ENCODE measurements at places on chromosomes 1 and 21.

DNA sequence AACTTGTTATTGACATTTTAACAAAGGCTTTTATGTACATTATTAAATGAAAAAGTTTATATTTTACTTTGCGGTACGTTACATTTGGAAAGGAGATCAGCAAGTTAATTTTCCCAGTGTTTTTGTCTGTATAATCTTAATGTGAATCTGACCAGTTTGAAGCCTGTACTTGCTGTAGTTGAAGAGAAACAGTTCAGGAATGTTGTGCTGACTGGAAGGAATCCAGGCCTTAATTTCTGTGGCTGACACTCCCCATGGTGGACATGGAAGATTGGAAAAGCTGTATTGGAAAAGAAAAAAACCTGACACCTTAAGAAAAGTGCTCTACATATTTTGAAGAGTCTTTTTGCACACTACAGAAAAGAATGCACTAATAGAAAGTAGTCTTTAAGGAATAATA, 15.5 kb downstream of the LEPR start:
- no peak for DNase-seq

DNA sequence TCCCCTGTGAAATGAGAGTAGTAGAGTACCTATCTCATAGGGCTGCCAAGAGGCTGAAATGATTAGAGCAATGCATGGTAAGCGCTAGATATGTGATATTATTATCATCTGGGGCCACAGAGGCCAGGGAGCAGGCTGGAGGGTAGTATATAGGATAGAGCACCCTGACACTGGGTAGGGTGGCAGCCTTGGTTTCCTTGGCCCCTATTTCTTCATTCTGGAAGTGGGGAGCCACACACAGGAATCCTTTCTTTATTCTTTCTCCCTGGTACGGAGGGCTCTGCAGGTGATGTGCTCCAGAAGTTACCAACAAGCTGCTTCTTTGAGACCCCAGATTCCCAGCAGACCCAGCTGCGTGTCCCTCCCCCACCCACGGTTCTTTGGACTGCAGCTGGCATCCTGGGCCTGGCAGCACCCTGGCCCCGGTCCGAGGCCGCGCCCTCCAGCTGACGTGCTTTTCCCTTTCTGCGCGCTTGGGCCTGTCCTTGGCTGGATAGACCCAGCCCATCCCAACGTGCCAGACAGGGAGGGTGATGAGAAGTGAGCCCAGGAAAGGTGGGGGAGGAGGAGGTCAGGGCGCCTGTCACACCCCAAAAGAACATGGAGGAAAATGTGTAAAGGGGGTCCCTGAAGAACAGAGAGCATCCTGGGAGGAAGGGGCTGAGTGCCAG, 18.2 kb downstream of the INAVA start:
- no peak for DNase-seq

DNA sequence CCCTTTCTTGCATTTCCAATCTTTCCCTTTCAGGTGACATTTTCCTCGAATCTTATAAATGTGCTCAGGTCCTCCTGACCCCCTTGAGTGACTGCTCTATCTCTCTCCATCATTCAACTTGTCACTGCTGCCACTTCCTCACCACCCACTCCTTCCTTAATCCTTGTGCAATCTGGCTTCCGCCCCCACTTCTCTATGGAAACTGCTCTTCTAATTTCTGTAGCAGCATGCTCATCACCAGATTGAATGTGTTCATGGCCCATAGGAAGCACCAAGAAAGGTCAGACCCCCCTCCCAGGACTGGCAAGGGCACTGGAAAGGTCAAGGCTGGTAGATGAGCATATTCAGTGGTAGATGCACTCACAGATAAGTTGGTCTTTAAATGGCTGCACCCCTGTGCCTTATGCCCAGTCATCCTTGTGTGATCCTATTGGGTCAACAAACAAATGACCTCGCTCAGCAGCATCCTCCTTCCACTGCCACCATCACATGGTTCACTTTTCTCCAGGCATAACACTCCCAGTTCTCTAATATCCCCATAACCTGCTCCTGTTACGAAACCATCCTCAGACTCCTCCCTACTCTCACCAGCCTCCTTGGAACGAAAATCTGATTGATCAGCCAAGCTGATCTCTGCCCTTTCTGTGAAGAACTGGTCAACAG, 288.5 kb upstream of the POU3F1 start:
- DNase-seq = no peak

- no peak for DNase-seq
Measured at GRCh38 chr1:195520757-195521156, 1087.5 kb downstream of the KCNT2 start.

GRCh38 chr1:55632906-55633305, 417.7 kb upstream of the USP24 start:
- DNase-seq = no peak

- no peak for DNase-seq
Measured at GRCh38 chr21:45407629-45408247, 2.8 kb downstream of the COL18A1 start.

DNA sequence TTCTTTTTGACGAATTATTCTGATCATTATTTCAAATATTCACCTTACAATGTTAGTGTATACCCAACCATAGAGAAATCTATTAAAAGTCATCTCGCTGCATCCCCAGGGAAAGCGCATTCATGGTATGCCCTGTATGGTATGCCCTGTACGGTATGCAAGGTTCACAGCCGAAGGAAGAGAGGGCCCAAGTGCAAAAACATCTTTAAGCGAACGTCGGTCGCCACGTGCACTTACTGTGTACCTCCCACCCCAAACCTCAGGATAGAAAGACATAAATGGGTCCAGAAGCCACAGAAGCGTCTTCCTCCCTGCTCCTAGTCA, 14.4 kb downstream of the HLX start:
- no peak for DNase-seq

GRCh38 chr1:158675563-158676323, 10.8 kb downstream of the SPTA1 start:
- no peak for DNase-seq

GRCh38 chr1:203183828-203184227, 2.7 kb downstream of the CHI3L1 start:
- no peak for DNase-seq

GRCh38 chr1:10836726-10837125, 40.3 kb upstream of the CASZ1 start:
- DNase-seq = no peak

DNA sequence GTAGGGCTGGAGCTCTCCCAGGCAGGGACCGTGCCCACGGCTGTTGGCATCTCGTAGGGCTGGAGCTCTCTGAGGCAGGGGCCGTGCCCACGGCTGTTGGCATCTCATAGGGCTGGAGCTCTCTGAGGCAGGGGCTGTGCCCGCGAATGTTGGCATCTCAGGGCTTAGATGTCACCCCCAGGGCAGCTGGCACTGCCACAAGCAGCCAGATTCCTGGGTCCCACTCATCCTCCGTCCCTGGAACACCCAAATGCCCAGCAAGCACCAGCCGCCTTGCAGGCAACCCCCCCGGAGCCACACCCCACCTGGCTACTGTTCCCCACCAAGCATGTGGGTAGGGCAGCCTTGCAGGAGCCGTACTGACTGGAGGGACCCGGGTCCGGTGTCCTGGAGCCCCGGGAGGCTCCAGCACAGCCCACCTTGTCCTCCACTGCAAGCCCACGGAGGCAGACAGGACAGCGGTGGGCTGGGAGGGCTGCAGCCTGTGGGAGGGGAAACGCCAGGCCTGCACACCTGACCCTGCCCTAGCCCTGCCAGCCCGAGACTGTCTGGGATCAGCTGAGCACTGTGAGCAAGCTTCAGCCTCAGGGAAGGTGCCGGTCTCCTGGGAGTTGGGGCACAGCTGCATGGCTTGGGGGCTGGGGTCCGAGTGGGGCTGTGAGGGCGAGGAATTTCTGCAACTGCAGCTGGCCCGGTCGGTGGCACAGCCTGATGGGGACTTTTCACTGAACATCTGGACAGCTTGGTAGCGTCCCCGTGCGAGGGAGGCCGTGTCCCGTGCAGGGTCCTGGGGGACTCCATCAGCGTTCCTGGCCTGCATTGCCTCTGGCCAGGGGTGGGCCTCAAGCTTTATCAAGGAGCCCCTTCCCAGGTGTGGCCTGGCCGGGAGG, 53.6 kb downstream of the COL18A1 start:
- no peak for DNase-seq

GRCh38 chr1:228207851-228208821, at the start of gene OBSCN:
OBSCN (plus strand) TSS chr1:228208044; CDS start chr1:228211784, 3,740 bp downstream.
- no peak for DNase-seq

- no peak for DNase-seq
Measured at GRCh38 chr1:155070158-155070621, 6.7 kb downstream of the EFNA4 start.

DNA sequence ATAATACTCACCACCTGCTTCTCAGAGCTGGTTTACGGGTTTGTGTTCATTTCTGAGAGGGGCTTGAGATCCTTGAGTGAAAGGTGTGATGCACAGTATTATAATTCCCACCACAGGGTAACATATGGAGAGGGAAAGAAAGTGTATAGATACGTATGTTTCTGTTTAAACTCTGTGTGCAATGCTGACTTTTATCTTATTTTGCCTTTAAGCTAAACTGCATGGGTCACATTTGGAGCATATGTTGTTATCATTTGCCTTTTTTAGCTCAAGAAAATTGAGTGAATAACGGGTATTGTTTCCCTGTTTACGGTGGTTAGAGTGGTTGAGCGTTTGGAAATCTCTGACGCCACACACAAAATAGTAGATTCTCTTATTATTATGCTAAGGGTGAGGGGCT, 191.1 kb upstream of the NFIA start:
- no peak for DNase-seq

Measured in naive B cell (primary cell).